ENCODE measurements at places on chromosomes 3 and 15. TPM values are rescaled to one million over a fixed set of nuclear protein-coding genes. Genes with fewer than 3 reads are reported as not detected.

DNA sequence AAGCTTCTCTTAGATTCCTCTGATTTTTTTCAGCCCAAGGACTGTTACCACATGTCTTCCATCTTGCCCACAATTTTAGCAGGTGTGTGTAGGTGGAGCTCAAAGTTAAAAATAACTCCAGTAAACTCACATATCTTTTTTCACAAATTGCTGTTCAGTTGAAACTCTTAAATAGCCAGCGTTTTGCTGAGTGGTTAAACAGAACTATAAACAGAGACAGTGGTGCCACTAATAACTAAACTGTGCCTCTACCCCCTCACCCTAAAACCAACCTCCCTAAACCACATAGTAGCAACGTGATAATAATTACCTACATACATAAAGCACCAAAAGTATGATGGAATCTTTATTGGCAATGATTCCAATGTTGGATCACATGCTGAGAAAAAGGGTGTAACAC lies 525.1 kb downstream of the PDCD6IP start:
- DNase-seq = no peak

DNA sequence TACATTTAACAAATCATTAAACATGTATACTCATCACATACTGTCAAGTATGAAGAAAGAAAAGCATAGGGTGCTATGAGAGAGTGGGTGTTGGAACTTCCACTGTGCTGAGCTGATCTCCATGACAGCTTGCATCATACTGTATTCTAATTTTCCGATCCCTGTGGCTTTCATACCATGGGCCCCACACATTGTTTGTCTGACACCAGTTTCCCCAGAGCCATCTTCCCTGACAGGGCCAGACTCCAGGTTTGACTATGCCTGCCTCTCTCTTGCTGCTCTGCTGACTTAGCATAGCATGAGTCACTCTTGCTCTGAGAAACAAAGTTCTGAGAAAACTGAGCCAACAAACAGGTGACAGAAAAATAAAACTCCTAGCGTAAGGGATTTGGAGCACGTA lies 37.0 kb upstream of the CASR start:
- DNase-seq = no peak

DNA sequence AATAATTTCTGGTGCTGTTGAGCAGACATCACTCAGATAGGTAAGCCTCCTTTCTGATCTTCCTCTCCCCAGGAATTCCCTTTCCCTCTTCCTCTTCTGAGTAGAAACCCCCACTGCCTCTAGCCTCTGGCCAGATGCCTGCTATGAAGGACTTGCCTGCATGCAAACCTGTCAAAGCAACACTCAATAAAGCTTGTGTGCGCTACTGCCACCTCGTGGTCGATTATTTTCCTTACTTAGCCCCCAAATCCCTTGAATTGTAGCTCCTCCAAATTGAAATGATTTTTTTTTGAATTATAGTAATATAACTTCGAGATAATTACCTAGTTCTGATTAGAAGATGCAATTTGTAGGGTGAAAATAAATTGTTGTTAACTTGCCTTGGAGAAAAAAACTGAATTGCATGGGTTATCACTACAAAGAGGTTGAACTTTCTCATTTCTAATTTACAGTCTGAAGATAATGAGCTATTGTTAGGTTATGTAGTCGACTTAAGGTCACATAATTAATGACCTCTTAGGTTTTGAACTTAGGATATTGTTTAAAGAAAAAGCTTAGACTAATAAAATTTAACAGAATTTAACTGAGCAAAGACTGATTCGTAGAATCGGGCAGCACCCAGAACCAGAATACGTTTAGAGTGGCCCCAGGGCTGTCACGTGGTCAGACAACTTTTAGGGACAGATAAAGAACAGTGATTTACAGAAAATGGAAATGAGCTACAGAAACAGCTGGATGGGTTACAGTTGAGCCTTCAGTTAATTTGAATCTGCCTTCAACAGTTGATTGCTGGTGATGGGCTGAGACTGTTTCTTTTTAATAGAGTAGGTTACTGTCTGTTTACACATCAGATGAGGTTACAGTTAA lies 269.3 kb downstream of the ARPP21 start:
- DNase-seq = no peak

Gene KCNMB3
- 7.7 TPM for total RNA-seq

Gene FSIP1
- 0.21 TPM for total RNA-seq

Gene HYAL1
- 6.1 TPM for total RNA-seq
